SHP77 (cell line): ENCODE measurements at places on chromosomes 4 and X.

DNA sequence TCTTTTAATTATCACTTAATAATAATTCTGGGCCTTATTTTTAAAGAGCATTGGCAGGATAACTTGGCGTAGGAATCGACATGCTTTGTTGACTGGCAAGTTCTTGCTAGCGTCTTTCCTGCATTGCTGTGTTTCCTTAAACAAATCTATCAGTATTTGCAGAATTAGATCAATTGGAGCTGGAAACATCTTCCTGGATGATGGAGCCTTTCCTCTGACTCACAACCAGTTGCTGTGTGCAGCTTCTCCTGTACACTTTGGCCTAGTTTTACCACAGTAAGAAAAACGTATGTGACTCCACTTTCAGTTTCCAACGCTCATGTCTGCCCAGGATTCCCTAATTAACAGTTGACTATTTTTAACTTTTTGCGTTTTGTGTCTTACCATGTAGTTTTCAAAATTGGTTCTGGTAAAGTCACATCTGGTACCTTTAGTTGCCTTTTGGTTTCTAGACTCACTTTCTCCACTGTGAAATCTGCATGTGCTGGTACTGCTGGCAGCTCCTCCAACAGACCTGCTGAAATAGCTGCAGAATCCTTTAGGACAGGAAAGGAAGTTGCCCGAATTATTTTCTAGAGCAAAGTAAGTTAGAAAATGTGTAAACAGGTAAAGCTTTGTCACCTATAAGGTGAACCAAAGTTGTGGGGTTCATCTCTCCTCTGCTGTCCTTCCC is 553.2 kb upstream of the FAT1 start:
- DNase-seq, result no peak

GRCh38 chrX:116781926-116782325 is 319.1 kb upstream of the CT83 start:
- no peak for DNase-seq

GRCh38 chr4:143335979-143336780 is 496 bp upstream of the GAB1 start:
- peak; percentile 50 for DNase-seq

- DNase-seq, result no peak
Measured at GRCh38 chrX:116493271-116493670, 30.5 kb upstream of the CT83 start.

GRCh38 chrX:31126205-31126604 is 54.4 kb upstream of the FTHL17 start:
- DNase-seq, result no peak
